ENCODE measurements at places on chromosomes 11 and 22.

GRCh38 chr11:111177037-111177871 is 68.3 kb upstream of the POU2AF2 start:
- no peak for DNase-seq

DNA sequence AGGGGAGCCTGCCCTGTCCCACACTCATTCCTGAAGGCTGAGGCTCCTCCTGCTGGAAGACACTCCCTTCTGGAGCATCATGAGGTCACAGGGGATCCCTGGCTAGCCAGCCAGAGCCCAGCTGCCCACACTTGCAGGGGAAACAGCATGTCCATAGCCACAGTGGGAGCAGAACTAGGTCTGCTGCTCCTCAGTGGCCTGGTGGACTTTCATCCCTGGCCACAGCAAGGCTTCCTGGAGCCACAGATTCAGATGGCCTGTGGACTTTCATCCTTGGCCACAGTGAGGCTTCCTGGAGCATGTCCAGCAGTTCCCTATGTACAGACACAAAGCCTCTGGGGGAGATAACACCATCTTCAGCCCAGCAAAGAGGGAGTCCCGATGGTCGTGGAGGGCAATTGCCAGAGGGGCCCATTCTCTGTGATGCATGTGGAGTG is 5.9 kb upstream of the APOL6 start:
- DNase-seq: no peak

DNA sequence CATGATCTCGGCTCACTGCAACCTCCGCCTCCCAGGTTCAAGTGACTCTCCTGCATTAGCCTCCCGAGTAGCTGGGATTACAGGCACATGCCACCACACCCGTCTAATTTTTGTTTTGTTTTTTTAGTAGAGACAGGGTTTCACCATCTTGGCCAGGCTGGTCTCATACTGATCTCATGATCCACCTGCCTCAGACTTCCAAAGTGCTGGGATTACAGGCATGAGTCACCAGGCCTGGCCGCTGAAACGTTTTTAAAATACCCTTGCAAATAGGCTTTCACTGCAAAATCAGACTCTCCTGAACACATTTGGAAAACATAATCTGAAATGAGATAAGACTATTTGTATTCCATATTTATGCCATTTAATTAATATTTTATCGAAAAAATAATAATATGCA is 826.1 kb upstream of the CNTN5 start:
- no peak for DNase-seq

DNA sequence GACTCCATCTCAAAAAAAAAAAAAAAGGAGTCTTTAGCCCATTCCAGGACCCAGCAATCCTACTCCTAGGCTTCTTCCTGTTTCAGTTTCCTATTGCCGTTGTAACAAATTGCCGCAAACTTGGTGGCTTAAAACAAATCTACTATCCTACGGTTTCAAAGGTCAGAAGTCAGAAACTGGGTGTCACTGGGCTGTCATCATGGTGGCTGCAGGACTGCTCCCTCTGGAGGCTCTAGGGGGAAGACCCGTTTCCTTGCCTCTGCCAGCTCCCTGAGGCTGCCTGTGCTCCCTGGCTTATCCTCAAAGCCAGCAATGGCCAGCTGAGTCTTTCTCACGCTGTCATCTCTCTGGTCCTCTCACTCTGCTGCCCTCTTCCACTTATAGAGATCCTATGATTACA is 8.7 kb upstream of the DAGLA start:
- DNase-seq: no peak

DNA sequence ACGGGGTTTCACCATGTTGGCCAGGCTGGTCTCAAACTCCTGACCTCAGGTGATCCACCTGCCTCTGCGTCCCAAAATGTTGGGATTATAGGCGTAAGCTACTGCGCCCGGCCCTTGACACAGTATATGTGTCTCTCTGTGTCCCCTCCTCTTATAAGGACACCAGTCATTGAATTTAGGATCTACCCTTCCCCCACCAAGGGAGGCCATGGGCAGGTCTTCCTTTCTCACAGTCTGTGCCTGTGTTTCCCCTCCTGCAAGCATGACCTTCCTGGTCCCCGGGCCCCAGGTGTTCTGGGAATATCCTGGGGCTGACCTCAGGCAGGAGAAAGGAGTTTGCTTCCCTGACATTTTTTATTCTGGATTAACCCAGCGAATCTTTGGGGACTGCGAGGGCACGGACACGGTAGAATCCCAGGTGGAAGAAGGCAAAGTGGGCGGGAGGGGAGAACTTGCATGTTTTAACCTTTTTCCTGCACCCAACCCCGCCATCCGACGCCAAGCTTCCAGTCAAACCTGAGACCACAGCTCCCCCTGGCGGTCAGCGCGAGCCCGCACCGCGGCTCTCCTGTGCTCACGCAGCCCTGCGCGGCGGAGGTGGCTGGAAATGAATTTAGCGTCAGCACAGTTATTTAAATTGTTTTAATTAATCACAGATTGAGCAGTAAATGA is 42.1 kb upstream of the ISX start:
- no peak for DNase-seq

DNA sequence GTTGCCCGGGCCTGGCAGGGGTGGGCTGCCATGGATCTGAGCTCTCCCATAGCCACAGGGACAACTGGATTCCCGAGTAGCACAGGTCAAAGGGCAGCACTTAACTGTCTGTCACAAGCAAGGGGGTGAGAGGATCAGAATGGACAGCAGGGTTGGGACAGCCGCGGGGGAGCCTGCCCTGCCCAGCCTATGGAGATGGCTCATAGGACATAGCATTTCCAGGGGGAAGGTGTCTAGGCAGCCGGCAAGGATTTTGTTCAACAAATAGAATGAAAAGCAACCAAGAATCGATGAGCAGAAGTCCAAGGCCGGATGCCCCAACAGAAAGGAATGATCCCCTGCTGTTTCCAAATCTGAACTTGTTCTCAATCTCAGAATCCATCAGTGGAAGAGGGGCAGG is 92.9 kb downstream of the RPS6KA4 start:
- no peak for DNase-seq

GRCh38 chr11:71189768-71190315 is 62.5 kb downstream of the SHANK2 start:
- DNase-seq: no peak

DNA sequence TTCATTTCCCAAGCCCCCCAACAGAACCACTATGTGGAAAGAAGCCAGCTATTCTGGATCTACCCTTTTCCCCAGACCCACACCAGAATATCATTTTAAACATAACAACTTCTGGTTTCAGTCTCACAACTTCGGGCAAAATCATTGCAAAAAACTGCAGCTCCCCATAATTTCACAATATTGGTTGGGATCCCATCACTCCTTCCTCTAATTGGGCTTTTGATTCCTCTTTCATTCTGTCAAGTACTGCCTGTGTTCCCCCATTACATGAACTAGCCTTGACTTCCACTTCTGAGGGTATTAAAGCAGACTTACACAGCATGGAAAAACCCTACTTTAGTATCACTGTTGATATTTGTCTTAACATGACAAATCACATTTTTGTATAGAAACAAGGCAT is 4.1 kb upstream of the APOL3 start:
- DNase-seq: no peak

DNA sequence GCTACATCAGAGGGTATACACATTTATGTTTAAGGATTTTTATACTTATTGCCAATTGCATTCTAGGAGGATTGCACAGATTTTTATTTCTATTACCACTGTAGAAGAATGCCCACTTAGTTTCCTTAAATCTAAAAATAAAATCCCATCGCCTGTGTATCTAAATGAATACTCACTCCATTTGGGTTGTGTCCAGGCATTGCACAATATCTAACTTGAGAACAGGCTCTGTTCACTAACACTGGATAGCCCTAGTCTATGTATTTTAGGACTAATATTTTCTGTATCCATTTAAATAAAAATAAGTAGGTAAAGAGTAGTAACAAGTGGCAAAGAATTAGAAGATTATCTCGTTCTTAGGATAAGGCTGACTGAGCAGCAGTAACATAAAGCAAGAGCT is 4.1 kb downstream of the C11orf52 start:
- no peak for DNase-seq

DNA sequence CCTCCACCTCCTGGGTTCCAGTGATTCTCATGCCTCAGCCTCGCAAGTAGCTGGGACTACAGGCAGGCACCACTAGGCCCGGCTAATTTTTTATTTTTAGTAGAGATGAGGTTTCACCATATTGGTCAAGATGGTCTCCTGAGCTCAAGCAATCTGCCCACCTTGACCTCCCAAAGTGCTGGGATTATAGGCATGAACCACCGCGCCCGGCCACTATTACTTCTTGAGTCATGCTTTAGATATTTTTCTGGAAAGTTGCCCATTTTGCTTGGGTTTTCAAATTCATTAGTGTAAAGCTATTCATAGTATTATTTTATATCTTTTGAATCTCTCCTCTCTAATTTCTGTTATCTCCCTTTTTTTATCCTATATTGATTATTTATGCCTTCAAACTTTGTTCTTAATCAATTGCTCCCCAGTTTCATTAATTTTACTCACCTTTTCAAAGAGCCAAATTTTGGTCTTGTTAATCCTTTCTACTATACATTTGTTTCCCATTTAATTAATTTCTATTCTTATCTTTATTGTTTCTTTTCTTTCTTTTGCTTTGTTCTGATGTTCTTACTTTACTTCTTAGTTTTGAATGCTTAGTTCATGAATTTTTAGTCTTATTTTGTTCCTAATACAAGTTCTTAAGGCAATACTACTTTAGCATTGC is 10.3 kb upstream of the RAC2 start:
- DNase-seq: peak; percentile 57

- no peak for DNase-seq
These were observed 513.1 kb downstream of the MIAT start for GRCh38 chr22:27170491-27170890.

DNA sequence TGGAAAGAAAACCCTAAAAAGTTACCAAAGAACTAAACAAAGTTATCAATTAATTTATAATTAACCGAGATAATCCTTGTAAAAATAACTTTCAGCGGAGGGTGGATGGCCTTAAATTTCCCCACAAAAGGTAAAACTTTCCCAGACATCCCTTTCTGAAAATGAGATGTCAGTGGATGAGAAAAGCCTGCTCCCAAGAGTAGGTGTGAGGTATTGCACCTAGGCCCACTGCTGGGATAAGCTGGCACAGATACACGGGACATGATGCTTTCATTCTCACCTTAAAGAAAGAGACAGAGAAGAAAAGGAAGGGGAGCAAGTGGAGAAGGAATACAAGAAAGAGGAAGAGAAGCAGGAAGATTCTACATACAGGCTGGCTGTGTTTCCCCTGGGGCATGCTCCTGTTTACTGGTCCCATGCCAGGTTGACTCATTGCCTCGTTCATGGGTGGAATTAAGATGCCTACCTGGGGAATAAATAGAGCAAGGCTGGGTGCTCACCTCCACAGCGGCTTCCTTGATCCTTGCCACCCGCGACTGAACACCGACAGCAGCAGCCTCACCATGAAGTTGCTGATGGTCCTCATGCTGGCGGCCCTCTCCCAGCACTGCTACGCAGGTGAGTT is at the start of gene SCGB2A2:
Gene SCGB2A2, plus strand, starts transcription at position 505 of the 625 bp plus-strand sequence. Its CDS starts 59 bp downstream, at position 564.
- DNase-seq: no peak

GRCh38 chr22:24532075-24532474 is 22.9 kb downstream of the GUCD1 start:
- no peak for DNase-seq

- DNase-seq: no peak
These were observed 97.2 kb downstream of the MICAL2 start for GRCh38 chr11:12207384-12208150.

- no peak for DNase-seq
These were observed 4.0 kb upstream of the MCAM start for GRCh38 chr11:119320776-119321524.

GRCh38 chr11:77095551-77096490 is 6.8 kb upstream of the OMP start:
- DNase-seq: no peak

DNA sequence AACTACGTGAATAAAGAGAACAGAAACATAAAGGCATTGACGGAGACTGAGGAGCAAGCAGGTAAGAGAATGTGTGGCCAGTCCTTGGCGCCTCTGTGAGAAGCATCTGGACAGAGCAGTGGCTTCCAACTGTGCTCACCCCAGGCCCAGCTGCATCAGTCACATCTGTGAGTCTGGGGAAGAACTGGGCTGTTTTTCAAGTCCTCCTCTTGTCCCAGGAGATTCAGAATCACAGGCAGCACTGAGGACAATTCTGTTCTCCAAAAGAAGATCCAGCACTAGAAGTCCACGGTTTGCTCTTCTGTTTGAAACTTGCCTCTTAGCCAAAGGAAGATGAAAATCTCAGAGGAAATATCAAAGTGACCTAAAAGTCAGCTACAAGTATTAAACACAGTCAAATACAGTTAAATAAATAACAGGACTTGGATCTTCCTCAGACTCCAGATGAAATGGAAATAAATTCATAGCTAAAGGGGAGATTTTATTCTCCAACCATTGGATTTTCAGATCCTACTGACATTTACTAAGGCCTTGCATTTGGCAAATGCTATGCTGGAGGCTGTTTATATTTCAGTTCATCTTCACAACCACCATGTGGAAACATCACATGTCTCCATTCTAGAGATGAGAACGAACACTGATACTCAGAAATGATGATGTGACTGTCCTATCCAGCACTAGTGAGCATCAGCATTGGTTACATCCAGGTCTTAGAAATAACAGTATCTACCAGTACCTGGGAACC is 14.1 kb downstream of the FAM181B start:
- DNase-seq: no peak

DNA sequence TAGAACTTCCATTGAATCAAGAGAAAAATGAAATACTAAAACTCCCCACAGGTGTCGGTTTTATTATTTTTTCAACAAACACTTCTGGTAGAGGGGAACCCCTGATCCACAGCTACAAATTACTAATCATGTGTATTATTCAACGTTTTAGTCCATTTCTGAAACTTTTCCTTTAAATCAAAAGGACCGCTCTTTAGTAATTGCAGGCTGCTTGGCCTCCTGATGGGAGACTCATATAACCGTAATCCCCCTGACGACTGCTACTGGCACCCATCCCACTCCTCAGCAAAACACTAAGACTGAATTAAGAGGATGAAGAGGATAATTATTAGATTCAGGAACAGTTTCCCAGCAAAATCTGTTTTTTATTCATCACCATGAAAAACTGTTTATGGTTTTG is 46.4 kb downstream of the PAX6 start:
- no peak for DNase-seq

GRCh38 chr11:96054870-96055705 is 131.2 kb upstream of the MTMR2 start:
- DNase-seq: no peak

- DNase-seq: no peak
These were observed 13.6 kb upstream of the XBP1 start for GRCh38 chr22:28813772-28814518.

Measured in pulmonary artery endothelial cell (primary cell).